ENCODE measurements at places on chromosomes 1 and 21.

DNA sequence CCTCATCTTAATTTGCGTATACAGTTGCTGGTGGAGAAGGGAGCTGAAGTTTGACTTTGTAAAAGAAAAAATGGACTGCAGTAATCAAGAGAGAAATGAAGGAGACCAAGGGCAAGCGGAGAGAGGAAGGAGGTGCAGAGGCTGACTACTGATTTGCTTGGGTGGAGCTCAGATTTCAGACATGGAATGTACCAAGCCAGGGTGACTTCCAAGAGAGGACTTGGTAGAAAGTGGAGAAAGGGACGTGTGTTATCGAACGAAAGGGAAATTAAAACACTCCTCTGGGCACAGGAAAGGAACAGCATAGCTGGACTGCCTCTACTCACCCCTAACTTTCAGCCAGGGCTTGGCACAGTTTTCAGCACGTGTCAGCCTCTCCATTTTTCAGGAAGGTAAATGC is 15.1 kb upstream of the HEATR1 start:
- DNase-seq = no peak

- DNase-seq = no peak
These were observed 55.4 kb downstream of the TMCO4 start for GRCh38 chr1:19744335-19744743.

- DNase-seq = no peak
These were observed 36.8 kb downstream of the CASZ1 start for GRCh38 chr1:10759413-10760200.

DNA sequence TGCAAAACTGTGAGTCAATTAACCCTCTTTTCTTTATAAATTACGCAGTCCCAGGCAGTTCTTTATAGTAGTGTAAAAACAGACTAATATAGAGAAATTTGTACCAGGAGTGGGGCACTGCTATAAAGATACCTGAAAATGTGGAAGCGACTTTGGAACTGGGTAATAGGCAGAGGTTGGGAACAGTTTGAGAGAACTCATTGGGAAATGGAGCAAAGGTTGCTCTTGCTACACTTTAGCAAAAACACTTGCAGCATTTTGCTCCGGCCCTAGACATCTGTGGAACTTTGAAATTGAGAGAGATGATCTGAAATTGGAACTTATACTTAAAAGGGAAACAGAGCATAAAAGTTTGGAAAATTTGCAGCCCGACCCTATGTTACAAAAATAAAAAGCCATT is 810.9 kb downstream of the LTN1 start:
- no peak for DNase-seq

GRCh38 chr1:16442941-16443340 is 2.4 kb downstream of the NECAP2 start:
- DNase-seq = no peak

DNA sequence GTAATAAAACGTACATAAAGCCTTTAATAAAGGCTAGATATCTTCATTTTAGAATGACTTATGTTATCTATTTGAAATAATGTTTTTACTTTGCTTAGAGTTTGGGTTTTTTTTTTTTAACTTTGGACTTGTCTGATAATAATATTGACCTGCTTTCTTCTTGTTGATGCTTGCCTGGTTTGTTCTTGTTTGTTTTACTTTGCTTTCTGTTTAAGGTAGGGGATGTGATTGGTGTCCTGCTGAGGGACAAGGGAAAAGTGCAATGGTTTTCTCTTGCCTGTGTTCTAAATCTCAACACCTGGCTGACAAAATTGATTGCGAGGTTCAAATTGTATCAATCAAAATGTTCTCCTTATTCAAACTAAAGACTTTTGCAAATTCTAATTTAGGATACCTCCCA is 2.2 kb upstream of the FH start:
- no peak for DNase-seq

- DNase-seq = no peak
These were observed 580.4 kb downstream of the USP25 start for GRCh38 chr21:16310176-16310575.

DNA sequence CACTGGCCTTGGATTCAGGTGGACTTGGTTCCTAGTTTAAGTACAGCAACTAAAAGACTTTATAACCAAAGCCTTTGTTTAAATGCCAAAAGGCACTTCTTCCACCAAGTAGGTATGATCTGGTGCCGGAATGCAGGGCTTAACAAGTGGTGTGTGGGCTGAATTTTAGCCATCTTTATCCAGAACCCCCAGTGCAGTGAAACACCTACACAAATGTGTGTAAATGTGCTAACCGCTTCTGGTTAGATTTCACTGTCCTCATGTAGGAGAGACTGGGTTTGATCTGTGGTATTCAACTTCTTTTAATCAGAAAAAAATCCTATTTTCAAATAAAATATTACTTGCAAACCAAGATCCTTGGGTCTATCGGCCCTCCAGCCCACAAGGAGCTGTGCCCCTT is 10.3 kb downstream of the SLAMF1 start:
- DNase-seq = no peak

GRCh38 chr1:172083191-172083590 is 241.9 kb downstream of the DNM3 start:
- no peak for DNase-seq

- DNase-seq = no peak
These were observed 32.3 kb downstream of the CCDC185 start for GRCh38 chr1:223425550-223425949.

DNA sequence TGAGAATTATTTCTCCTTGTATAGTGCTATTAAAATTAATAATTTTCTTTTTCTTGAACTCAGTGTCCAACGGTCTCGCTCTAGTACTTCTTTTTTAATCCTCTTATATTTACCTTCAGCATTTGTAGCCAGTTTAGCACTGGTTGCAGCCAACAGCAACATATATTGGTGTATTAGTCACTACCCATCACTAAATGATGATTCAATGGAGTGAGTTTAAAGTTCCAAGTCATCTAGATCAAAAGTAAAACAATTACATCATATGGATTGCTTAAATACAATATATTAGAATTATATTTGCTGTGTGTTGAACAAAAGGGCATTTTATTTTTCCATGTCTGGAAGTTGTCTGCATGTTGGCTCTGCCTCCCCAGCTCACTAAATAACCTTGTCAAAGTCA is 591.8 kb downstream of the ADGRL2 start:
- DNase-seq = no peak

- no peak for DNase-seq
These were observed 103.8 kb upstream of the USP25 start for GRCh38 chr21:15626031-15626430.

- DNase-seq = no peak
These were observed 110.4 kb downstream of the KCND3 start for GRCh38 chr1:111879081-111879480.

DNA sequence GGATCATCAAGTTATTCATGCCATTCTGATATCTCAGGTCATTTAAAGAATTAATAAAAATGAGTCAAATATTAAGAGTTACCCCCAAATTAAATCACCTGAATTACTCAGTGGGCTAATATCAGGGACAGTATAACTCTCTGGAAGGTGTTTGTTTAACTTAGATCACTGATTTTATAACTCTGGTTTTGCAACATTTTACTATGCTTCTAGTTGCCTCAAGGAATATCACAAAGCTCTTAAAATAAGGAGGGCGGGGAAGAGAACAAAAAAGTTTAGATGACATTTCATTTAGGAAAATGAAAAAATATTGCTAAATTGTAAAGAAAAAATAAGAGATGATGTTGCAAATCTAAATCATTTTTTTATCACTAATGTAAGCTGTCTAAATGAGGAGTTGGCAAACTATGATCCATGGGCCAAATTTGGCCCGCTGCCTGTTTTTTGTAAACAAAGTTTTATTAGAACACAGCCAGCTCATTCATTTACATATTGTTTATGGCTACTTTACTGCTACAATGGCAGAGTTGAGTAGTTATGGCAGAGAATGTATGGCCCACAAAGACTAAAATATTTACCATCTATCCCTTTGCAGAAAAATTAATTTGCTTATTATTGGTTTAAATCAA is 31.9 kb upstream of the SLC19A2 start:
- DNase-seq = no peak

- DNase-seq = no peak
These were observed 40.1 kb upstream of the PTGFRN start for GRCh38 chr1:116869611-116870010.

GRCh38 chr21:42463861-42464515 is 32.0 kb downstream of the RSPH1 start:
- peak; percentile 65 for DNase-seq

GRCh38 chr1:52602856-52603600 is 857 bp downstream of the GPX7 start:
- peak; percentile 36 for DNase-seq

DNA sequence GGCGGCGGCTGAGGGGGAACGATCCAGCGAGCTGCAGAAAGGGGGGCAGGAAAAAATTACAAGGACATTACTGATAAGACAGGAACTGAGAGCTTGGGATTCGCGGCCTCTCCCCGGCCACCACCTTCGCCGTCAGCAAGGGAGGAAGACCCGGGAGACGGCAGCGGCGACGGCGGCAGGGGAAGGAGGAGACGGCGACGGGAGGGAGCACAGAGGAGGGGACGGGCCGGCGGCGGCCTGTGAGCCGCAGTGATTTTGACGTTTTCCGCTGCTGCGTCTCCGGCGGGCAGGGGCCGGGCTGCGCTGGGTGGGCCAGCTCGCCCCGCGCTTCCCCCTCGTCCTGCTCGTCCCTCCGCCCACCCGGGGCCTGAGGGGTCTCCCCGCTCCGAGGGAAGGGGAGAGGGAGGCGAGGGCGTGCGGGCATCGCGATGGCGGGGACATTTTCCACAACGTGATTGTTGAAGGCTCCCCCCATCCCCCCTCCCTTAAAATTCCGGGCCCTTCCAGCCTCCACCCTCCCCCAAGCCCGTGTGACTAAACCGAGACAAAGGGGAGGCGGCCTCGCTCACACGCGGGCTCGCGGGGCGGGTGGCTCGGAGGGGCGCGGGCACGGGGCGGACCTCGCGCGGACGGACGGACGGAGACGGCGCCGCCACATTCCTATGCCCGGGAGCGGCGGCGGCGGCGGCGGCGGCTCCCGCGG is 407 bp downstream of the CAMSAP2 start:
- DNase-seq = peak; percentile 62

DNA sequence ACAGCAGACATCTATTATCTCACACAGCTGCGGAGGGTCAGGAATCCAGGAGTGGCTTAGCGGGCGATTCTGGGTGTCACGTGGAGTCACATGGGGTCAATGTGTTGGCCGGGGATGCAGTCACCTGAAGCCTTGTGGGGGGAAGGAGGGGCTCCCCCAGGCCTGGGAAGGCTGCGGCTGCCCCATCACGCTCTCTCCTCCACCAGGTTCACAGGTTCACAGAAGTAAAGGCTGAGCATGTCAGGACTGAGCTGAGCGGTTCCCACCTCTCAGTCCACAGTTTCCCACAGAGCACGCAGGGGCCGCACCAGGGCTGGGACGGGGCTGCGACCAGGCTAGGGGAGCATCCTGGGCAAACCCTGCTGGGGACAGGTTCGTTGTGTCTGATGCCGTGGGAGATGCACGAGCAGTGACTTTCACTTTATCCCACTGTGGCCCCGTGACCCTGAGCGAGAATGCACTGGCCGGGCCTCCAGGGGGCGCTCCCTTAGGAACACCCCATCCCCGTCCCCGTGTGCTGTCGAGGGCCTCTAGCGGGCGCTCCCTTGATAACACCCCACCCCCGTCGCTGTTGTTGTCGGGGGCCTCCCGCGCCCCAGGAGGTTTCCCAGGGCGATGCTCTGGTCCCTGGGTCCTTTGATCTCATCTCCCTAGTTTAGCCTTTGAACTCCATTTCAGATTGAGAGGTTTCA is 73.2 kb upstream of the TRAPPC10 start:
- DNase-seq = peak; percentile 93

GRCh38 chr1:19441048-19441780 is 44.1 kb downstream of the CAPZB start:
- no peak for DNase-seq

DNA sequence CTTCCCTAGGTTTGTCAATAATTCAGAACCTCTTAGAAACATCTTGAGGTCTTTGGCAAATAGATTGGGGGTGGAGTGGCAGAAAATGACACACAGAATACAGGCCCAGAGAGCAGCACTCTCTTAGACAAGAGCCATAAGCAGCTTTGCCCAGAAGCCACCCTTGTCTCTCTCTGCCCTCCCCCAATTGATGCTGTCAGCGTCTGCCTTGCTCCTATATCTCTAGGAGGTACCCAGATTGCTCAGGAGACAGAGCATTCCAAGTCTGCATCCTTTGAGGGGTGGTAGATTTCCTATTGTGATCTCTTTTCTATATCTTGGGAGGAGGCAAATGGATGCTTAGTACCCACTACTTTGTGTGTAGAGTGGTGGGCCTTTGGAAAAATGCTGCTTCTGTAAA is 1.8 kb downstream of the RGL1 start:
- no peak for DNase-seq

DNA sequence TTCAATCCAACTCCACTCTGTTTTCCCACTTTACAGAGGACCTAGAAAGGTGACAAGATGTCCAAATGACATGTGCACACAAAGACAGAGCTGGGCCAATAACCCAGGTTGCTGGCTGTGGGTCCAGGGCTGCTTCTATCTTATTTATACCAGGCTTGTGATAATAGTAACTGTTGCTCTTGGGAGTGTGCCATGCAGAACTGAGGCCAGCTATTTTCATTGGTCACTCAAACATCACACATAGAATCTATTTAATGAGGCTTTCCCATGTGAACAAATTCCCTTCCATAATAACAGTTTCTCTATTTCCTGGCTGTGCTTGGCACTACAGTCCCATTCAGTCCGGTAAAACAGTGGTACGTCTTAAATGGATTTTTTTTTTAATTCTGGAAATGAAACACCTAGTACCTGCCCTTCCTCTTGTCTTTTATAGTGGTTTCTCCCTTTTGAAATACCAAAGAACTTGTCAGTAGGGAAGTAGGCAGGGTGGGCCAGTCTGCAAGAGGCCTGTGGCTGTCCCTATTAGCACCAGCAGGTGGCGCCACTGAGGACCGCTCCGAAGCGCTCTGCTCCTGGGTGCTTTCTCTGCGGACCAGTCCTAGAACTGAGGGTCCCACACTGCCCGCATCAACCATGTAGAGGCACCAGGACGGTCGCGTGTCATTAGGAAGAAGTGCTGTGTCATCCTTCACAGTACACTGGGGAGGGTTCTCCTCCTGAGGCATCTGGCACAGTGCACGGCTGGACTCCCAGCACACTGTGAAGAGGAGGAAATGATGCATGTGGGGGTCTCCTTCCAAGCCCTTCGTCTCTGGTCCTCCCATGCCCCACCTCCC is 52.1 kb downstream of the GPR161 start:
- DNase-seq = peak; percentile 77

GRCh38 chr1:27864264-27864895 is 8.0 kb upstream of the THEMIS2 start:
- peak; percentile 63 for DNase-seq

- no peak for DNase-seq
These were observed 21.7 kb downstream of the UMODL1 start for GRCh38 chr21:42092771-42093170.
